Activated CD8-positive, alpha-beta memory T cell treated with anti-CD3 and anti-CD28 coated beads for 4 hours (primary cell): ENCODE measurements at places on chromosomes 11 and 22.

DNA sequence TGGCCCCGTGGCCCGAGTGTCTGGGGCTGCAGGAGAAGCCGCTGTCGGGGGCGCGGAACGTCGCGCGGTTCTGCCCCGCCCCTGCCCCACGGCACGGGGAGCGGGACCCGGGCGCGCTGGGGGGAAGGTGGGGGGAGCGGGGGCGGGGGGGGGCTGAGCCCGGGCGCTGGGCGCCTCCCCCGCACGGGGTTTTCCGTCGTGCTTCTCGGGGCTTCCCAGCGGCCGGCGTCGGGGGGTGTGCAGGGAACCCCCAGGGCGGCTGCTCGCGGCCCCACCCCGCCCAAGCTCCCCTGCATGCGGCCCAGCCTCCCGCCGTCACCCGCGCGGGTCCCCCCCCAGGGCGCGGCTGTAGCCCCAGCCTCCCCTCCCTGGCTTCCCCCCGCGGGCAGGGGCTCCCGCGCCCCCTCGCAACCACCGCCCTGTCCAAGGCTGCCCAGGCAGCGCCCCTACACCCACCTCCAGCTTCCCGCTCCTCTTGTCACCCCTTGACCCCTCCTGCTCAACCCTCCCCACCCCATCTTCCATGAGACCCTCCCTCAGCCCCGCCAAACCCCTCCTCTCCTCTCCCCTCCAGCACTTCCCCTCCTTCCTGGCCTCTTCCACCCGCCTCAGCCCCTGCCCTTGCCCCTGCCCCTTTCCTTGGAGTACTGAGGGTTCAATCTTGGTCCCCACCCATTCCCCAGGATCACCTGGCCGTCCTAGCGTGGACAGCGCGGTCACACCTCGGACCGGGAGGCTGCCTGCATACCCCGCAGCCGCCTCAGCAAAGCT is 1.7 kb downstream of the IL17REL start:
- peak; percentile 72 for DNase-seq

- no peak for DNase-seq
These were observed 786.8 kb downstream of the BRD1 start for GRCh38 chr22:49040754-49041467.

DNA sequence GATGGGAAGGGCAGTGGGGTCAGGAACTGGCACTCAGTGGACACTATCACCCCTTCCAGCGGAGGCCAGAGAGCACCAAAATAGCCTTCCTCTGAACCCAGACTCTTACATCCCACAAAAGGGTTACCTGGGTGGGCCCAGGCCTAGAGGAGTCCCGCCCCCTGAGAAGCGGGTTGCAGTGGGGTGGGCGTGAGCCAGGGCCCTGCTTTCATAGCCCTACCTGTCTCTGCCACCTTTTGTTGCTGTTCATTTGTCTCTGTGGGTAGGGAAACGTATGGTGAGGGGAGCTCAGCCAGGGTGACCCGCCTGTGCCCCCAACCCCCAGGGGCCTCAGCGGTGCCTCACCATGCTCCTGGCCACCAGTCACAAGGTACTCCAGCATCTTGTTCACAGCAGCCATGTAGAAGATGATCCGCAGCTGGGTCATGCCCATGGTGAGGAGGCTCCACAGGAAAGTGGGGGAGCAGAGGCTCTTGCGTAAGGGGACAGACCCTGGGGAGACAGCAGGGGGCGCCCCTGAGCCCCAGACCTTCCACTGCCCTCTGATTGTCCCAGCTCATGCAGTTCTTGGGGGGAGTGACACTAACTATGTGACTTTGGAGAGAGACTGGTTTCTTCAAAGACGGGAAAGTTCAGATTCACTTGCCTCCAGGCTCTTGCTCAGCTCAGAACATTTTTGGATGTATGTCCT is 24.0 kb downstream of the SLC43A1 start:
- DNase-seq, result no peak

- no peak for DNase-seq
These were observed 1.5 kb downstream of the RAB30 start for GRCh38 chr11:83070044-83070701.

GRCh38 chr22:37072673-37073072 is 21.1 kb downstream of the KCTD17 start:
- DNase-seq, result no peak

GRCh38 chr22:25835348-25835747 is 93.4 kb downstream of the MYO18B start:
- DNase-seq, result no peak

GRCh38 chr11:116576526-116576925 is 196.3 kb downstream of the BUD13 start:
- DNase-seq, result no peak

- DNase-seq, result no peak
These were observed 715.5 kb downstream of the BRD1 start for GRCh38 chr22:49112176-49112575.

DNA sequence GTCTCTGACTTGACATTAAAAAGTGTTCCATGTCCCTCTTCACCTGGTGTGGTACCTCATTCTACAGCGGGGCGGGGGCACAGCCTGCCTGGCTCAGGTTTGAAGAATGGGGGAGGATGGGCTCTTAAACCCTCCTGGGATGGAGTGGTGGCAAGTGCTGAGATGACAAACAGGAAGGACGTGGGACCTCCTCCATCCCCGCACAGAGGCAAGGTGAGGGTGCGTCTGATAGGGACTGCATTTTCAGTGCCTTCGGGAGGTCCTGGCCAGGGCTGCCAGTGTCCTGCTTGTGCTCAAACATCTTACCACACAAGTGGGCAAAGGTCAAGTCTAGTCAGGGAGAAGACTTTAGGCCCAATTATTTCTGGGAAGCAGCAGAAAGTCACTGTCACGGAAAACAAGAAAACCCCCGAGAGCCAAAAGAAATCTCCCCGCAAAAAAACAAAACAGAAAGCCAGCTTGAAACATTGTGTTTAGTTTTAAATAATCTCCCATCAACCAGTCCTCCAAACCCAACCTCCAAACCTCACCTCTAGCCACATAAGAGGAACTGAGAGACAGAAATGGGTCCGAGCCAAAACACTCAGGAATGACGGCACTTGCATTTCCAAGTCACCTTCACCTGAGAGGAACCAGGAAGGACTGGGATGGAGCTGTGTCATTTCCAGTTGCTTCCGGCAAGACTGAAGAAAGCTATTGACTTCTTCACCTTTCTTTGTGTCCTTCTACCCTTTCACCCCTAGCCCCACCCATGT is 966.5 kb downstream of the NTM start:
- no peak for DNase-seq

DNA sequence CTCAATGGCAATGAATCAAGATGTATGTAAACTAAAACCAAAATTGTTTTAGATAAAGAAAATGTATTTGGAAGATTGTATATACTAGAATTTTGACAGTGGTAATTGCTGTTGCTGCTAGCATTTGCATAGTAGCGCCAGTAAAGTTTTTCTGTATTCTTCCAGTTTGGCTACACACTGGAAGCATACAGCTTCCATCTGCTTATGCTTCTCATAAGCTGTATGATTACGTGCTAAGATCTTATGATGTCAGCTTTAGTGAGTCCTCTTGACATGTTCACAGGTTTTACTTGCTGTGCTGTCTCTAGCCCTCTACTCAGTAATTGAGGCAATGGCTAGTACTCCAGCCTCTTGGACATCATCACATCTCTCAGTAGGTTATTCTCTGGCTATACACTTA is 256.3 kb downstream of the DDX10 start:
- DNase-seq, result no peak

DNA sequence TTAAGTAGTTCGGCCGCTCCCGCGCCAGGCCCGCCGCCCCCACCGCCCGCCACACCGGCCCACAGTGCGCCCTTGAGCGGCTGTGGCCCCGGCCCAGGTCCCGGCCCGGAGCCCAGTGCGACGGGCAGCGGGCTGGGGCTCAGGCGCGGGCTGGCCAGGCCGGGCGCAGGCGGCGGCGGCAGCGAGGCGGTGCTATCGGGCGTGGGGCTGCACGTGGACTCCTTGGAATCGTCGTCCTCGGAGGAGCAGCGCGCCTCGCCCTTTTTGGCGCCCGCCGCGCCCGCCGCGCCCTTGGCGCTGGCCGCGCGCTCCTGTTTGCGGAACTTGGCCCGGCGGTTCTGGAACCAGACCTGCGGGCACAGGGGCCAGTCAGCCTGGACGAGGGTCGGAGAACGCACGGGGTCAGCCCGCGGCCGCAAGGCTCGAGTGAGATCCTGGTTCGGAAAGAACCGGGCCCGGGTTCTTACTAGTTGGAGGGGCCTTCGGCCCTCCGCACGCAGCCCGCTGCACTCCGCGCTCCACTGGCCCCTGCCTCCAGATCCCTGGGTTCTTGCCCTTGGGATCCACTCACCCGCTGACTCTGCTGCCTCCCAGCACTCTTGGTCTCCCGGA is 4.0 kb downstream of the PHOX2A start:
- DNase-seq, result no peak
